ENCODE measurements at places on chromosomes 2 and 18.
A peak's percentile ranks its signal among the peaks of the same experiment; 100 is the strongest.

- peak; percentile 19 for DNase-seq
Observed at GRCh38 chr2:164560181-164560792, 61.0 kb downstream of the GRB14 start.

- peak; percentile 50 for DNase-seq
Observed at GRCh38 chr2:161415987-161416707, at the start of gene TBR1. Gene TBR1 (plus strand): TSS chr2:161416297. CDS start chr2:161416411, 114 bp downstream.

DNA sequence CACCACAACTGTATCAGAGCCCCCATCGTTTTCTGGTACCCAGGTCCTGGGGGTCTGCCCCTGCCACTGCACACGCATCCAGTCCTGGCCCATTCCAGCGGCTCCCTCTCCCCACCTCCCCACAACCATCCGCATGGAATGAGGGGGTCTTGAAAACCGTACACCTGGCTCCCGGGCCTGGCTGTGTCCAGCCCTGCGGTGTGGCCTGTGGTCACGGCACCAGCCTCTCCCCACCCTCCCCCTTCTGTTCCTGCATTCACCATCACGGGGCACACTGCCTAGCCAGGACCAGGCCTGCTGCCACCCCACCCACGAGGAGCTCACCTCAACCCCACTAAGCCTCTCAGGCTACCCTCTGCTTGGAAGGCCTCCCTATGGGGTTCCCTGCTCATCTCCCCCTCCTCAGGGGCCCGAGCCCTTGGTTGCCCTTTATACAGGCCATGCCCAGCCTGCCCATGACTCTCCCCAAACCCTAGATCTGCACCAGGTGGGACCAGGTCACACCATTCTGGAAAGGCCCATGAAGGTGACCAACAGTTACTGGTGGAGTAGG is 11.4 kb downstream of the GPR35 start:
- no peak for DNase-seq

DNA sequence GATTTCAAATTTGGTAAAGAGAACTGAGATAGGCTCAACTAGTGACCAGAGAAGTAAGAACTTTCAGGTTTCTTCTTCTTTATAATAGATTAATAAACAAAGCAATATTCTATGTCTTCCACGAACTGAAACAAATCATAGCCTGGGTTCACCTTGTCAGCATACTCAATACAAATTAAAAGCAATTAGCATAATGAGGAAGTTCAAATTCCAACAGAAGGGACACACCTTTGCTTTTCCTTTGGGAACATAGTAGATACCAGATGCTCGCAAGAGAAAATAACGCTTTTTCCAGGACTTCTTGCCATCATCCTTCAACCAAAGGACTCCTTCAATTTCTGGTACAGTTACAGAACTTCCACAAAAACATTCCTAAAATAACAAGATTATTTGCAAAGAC is 79.9 kb downstream of the RAPH1 start:
- DNase-seq = no peak

GRCh38 chr2:135797497-135798274 is 39.3 kb downstream of the LCT start:
- peak; percentile 74 for DNase-seq

DNA sequence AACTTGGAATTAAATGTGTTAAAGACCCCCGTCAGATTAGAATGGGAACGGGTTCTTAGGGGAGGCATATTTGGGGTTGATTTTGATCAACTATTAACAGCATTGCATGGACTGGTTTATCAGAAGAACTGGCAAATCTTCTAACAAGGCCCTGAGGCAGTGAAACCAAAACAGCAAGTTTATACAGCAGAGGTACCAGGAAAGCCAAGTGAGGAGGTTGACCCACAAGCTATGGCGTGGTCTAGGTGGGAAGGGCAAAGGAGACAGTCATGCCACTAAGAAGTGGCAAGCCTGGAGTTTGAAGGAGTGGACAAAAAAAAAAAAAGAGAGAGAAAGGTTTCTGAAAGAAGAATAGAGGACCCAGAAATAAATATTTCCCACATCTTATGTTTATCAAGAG is 187.0 kb downstream of the MREG start:
- DNase-seq = no peak

- DNase-seq = no peak
Observed at GRCh38 chr2:127321303-127321702, 27.4 kb upstream of the ERCC3 start.

- no peak for DNase-seq
Observed at GRCh38 chr2:98623657-98624056, 15.3 kb downstream of the UNC50 start.

GRCh38 chr2:144533221-144533620 is 13.3 kb upstream of the ZEB2 start:
- DNase-seq = no peak

- no peak for DNase-seq
Observed at GRCh38 chr2:192932376-192932775, 737.6 kb upstream of the TMEFF2 start.

- no peak for DNase-seq
Observed at GRCh38 chr2:37786191-37786698, 114.8 kb upstream of the CDC42EP3 start.

- no peak for DNase-seq
Observed at GRCh38 chr18:7307526-7307925, 76.6 kb downstream of the LRRC30 start.

DNA sequence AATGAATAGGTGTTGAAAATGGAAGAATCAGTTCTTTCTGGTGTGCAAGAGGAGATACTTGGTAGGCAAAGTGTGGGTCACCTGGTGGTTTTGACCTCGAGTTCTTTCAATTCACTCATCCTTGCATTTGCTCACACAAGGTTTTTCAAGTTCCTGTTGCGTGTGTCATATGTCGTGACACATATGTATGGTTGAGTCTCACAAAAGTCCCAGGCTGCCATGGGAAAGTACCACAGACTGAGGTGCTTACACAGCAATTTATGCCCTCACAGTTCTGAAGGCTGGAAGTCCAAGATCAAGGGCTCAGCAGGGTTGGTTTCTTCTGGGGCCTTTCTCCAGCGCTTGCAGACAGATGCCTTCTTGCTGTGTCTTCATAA is 64.4 kb downstream of the NCK2 start:
- DNase-seq = no peak

DNA sequence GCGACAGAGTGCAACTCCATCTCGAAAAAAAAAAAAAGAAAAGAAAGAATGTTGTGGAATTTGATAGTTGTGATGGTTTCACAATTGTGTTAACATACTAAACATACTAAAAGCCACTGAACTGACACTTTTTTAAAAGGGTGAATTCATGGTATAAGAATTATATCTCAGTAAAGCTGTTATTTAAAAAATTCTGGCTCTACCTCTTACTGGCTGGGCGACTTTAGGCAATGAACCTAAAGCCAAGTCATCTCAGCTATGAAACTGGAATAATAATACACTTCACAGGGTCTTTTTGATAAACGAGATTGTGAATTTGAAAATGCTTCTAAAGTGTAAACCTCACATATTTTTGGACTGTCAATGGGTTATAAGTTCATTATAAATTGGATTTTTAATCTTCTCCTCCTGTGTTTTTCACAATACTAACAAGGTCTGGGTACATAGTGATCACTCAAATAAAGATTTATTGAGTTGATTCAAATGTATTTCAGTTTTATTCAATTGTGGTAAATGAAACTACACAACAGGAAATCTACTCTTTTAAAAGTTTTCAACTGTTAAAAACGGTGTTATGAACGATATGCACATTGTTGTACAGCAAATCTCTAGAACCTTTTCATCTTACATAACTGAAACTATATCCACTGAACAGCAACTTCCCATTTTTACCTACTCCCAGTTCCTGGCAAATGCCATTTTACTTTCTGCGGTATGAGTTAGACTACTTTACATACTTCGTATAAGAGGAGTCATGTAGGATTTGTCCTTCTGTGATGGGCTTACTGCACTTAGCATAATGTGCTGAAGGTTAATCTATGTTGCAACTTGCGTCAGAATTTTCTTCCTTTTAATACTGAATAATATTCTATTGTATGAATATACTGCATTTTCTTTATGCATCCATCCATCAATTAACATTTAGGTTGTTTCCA is 43.0 kb upstream of the GTF2A1L start:
- DNase-seq = no peak

DNA sequence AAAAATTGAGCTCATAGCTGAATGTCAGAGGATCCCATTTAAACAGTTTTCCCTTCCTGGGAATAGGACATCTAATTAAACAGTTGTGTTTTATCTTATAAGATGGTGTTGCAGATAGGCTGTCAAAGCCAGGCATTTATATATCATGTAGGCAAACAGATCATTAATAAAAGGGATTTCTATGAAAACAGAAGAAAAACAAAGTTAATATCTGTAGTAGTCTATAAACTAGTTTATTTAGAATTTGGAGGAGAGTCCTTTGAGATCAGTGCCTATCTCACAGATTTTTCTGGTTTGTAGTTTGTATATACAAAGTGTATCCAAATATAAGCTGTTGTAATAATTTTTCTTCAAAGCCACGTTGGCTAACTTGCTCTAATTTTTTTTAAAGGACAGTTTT is 1738.2 kb upstream of the PIK3C3 start:
- no peak for DNase-seq

All from GM20000 (cell line).